ENCODE measurements at places on chromosomes 11 and 22. TPM values are rescaled to one million over a fixed set of nuclear protein-coding genes. Genes with fewer than 3 reads are reported as not detected.

Gene USP2
- total RNA-seq = 3.8 TPM

Gene PLAAT4
- 45.3 TPM for total RNA-seq

Gene C11orf86
- not detected for total RNA-seq

Gene MAML2
- 18.9 TPM for total RNA-seq

Gene DRG1
- total RNA-seq = 64.8 TPM

Gene COA4
- total RNA-seq = 71.5 TPM

Gene FLRT1
- 7.0 TPM for total RNA-seq

Gene CDC42BPG
- 0.59 TPM for total RNA-seq

Gene OR10D3
- total RNA-seq = not detected

Gene IFITM10
- total RNA-seq = 3.4 TPM

Gene SLC6A5
- 56.9 TPM for total RNA-seq

Gene SLC25A1
- 31.4 TPM for total RNA-seq

Gene HEPN1
- total RNA-seq = not detected

Gene TTC28
- 44.0 TPM for total RNA-seq

Gene ALDH3B1
- total RNA-seq = 4.5 TPM

Gene OPCML
- 16.6 TPM for total RNA-seq

Gene OR6A2
- 0.89 TPM for total RNA-seq

Gene SLC22A25
- total RNA-seq = not detected

Gene UNC93B1
- total RNA-seq = 14.8 TPM

Gene OR52I1
- not detected for total RNA-seq

Gene HEPACAM
- total RNA-seq = 62.8 TPM
